ENCODE measurements at places on chromosomes 7 and 10.

- DNase-seq = no peak
Observed at GRCh38 chr10:96955794-96956193, 123.7 kb downstream of the LCOR start.

DNA sequence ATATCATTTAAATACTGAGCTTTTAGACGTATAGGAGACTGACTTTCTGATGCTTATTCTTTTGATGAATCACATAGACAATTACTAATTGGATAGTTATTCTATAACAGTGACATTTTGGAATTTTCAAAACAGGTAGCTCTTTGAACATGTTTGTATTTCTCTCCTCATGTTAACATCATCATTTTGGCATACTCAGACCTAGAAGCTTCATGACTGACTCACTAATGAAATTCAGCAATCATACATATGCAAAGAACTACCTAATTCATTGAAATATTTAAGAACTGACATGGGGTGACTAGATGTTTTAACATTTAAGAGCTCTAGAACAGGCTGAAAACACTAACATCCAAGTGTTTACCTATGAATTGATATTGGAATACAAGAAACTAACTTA, 192.3 kb downstream of the VTI1A start:
- no peak for DNase-seq

GRCh38 chr7:42726066-42726785, 185.6 kb downstream of the C7orf25 start:
- no peak for DNase-seq

GRCh38 chr10:14220026-14220425, 110.7 kb downstream of the FRMD4A start:
- no peak for DNase-seq

GRCh38 chr7:66609176-66609575, 19.5 kb upstream of the KCTD7 start:
- DNase-seq = no peak

- DNase-seq = no peak
Observed at GRCh38 chr10:131001438-131001837, 310.1 kb downstream of the TCERG1L start.

DNA sequence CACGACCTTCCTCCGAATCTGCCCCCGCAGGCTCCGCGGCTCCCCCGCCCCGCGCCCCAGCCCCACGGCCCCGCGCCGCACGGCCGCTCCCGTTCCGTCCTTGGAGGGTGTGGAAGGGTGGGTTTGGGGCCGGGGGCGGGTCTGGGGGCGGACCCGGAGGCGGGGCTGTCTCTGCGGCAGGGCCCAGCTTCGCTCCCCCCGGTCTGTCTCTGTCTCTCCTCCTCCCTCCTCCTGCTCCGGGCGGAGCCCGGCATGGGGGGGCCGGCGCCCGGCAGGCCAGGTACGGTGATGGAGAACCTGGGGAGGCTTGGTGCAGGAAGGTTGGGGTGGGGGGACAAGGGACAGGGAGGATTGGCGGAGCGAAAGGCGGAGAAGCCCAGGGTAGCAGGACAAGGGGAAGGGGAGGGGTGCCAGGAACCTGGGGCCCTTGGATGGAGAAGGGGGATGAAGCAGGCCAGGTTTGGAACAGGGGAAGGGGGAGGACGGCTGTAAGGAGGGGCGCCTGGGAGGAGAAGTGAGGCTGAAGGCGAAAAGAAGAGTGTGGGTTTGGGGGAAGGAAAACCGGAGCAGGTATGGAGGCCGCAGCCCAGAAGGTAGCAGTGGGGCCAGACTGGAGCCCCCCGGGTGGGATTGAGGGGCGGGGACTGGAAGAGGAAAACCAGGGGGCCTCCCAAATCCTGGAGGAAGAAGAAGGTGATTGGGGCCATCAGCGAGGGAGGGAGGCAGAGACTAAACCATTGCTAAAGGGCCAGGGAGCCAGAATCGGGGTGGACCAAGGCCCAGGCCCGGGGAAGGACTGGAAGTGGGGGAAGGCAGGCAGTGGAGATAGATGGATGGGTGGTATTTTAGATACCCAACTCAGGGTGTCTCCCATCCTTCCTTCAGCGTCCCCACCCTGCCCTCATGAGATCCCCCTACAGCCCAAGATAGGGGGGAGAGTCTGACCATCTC, at the start of gene NYAP1:
Gene NYAP1, plus strand, starts transcription at position 206 of the 951 bp plus-strand sequence. CDS start 1,385 bp downstream, outside the sequence.
- DNase-seq = no peak

GRCh38 chr10:58019863-58020537, 247.7 kb downstream of the IPMK start:
- no peak for DNase-seq

GRCh38 chr7:2708041-2708440, 20.0 kb downstream of the AMZ1 start:
- DNase-seq = no peak

- no peak for DNase-seq
Observed at GRCh38 chr7:151859111-151859947, 17.6 kb downstream of the PRKAG2 start.

DNA sequence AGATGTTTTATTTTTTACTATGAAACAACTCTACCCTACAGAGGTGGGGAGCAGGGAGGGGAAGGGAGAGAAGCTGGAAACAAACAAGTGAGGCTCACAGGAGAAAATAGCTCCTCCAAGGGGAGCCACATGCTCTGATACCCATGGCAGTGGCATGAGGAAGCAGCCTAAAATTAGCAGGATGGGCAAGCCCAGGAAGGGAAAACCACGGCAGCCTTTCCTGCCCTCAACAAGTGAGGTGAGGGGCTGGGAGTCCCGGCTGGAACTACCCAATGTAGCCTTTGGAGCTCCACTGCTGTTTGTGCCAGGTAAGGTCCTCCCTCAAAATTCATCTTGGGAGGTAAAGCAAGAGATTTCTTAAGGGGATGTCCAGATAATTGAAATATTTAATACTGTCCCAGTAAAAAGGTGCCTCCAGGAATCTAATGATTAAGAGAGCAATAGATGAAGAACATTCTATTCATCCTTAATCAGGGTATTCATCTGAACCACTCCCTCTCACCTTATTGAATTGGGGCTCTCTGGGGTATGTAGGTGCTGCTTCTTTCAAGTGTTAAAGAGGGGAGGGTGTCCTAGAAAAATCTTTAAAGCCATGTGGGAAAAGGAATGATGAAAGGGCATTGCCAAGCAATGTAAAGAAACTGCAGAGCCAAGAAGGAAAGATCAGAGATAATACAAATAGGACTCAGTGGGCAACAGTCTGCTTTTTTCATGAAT, 12.8 kb upstream of the HERC4 start:
- no peak for DNase-seq

- DNase-seq = no peak
Observed at GRCh38 chr10:63206576-63206975, 73.4 kb downstream of the NRBF2 start.

- DNase-seq = no peak
Observed at GRCh38 chr10:3222068-3222467, 49.5 kb upstream of the PITRM1 start.

GRCh38 chr7:112484671-112485167, 3.9 kb downstream of the LSMEM1 start:
- DNase-seq = no peak

- DNase-seq = no peak
Observed at GRCh38 chr7:150927157-150927955, 50.8 kb downstream of the KCNH2 start.

DNA sequence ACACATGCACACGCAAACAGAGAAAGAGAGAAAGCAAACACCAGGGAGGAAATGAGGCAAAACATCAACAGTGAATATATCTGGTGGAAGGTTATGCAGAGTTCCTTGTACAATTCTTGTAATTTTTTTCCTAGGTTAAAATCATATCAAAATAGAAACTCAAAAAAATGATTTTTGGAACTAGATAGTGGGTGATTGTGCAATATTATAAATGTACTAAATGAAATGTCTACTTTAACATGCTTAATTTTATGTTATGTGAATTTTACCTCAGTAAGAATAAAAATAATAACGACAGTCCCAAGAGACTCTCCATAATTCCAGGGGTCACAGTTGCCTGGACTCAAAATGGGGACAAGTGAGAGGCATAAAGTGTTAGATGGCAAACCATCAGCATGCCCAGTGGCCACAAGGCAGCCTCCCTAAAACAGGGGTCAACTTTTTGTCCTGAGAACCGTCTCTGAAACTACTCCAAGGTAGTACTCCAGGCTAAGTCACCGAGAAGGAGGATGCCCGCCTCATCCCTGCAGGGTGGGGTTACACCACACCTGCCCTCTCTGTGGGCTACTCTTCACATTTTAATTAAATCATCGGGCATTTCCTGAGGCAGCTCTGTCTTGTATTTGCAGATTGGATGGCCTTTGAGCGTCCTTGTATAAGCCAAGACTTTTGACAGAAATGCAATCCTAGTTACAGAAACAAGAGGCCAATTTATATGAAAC, 267.7 kb downstream of the ELMO1 start:
- no peak for DNase-seq

- DNase-seq = no peak
Observed at GRCh38 chr10:92419740-92420545, 129.0 kb downstream of the MARCHF5 start.

DNA sequence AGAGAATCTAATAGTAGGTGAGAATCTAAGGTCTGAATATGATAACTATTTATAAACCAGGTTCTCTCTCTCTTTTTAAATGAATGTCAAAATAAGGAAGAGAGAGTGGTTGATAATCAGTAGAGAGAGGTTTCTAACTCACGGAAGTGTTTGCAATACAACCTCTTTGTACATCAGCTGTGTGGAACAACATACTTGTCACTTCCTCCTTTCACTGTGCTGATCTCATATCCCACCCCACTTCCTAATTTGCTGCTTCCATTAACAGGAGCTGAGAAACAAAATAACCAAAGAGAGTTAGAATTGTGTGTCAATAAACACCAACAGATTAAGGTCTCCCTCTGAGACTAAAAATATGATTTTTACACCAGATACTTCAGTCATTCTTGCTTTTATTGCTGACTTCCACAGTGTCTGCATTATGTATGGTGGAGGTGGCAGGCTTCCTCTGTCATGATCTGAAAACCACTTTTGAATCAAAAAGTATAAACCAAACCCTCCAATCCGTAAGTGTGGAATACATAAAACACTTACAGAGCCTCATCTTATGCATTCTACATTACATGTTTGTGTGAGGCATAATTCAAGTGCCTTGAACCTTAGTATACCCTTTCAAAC, 25.0 kb downstream of the CACUL1 start:
- no peak for DNase-seq

DNA sequence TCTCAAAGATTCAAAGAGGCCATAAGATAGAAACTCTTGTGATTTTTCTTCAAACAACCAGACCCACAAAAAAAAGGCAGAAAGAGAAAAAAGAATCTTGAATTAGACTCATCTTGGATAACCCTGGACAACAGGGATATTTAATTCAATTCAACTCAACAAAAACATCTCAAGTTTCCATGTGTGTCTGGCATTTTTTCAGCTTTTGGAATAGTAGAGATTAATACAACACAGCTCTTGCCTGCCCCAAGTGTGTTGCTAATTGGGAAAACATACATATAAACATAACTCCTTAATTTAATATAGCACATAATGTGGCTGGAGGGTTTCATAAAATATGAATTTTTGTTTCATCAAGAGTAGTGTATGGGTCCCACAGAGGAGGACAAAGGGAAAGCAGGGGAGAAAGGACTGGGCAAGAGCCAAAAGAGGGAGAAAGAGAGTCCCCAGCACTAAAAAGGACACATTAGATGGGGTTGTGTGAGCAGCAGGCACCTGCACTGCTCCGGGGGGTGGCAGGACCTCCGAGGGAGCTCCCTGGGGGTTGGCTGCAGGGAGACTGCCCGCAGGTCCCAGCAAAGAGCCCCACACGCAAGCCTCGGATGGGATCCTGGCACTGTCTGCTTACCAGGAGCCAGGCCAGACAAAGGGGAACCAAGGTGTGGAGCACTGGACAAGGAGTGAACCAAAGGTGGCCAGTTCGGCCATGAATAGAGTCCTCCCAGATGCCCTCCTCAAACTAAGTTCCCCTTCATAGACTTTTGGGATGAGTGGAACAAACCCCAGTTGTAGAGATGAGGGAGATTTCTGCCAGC, 65.6 kb upstream of the TMEM72 start:
- DNase-seq = no peak

- DNase-seq = no peak
Observed at GRCh38 chr10:101438881-101439391, 85.0 kb downstream of the BTRC start.

DNA sequence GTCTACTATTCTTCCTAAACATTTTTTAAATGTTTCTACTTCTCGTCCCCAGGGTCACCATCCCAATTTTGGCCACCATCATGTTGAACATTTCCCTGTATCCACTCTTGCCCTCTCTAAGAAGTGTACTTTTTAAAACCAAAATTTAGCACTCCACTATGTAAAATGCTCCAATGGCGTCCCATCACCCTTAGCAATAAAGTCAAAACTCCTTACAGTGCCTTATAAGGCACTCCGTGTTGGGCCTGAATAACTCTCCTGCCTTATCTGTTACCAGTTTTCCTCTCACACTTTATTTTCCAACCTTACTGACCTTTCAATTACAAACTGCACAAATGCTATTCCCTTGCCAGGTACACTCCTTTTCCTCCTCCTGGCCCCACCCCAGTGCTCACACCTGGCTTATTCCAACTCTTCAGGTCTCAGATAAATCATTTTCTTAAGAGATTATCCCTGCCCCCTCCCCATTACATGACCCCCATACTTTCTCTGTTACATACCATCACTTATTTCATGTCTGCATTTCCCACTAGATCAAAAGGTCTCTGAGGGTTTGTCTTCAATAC, 1.3 kb downstream of the TMEM168 start:
- DNase-seq = no peak

DNA sequence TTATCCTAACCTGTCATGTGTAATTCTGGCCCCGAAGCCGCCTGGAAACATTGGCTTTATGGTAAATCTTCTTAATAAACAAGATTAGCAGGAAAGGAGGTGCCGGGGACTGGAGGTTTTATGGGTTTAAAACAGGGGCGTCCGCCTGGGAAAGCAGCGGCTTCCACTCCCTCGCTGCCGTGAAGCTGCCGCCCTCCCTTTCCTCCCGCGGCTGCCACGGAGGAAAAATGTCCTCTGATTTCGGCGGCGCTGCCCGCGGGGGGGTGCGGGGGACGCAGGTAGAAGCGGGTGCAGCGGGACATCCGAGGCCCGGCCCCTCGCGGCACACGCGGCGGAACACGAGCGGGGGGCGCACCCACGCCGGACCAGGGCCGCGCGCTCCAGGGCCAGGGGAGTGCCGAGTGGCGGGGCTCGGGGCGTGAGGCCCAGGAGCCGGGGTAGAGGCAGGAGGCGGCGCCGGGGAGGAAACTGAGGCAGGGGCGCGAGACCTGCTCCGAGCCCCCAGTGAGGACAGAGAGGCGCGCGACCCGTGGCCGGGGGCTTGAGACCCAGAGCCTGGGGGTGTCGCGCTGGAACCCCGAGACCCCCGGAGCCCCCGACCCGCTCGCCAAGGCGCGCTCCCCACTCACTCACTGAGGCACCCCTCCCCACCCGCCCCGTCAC, 993 bp downstream of the PTPRN2 start:
- no peak for DNase-seq

- DNase-seq = no peak
Observed at GRCh38 chr7:70566671-70567070, 565.3 kb upstream of the GALNT17 start.

GRCh38 chr10:29112827-29113615, 175.8 kb upstream of the LYZL1 start:
- DNase-seq = no peak

DNA sequence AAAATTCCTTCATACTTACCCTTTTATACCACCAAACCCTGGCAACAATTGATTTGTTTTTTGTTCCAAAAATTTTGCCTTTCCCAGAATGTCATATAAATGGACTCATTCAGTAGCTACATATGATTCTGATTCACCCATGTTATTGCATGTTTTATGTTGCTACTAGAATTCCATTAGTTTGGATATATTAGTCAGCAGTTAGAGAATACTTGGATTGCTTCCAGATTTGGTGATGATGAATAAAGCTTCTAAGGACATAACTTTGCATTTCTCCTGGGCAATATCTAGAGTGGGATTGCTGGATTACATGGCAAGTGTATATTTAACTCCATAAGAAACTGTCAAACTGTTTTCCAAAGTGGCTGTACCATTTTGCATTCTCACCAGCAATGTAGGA, 806.9 kb downstream of the DNAJB9 start:
- no peak for DNase-seq

All from cortex of kidney (tissue), 1 donor.